ENCODE measurements at places on chromosomes 13 and 19.

- DNase-seq, result no peak
Measured at GRCh38 chr19:21126078-21126477, 15.8 kb upstream of the ZNF431 start.

- DNase-seq, result no peak
Measured at GRCh38 chr13:29801102-29801501, 49.3 kb downstream of the UBL3 start.

GRCh38 chr13:84994582-84994981 is 804.6 kb downstream of the SLITRK6 start:
- peak; percentile 30 for DNase-seq

DNA sequence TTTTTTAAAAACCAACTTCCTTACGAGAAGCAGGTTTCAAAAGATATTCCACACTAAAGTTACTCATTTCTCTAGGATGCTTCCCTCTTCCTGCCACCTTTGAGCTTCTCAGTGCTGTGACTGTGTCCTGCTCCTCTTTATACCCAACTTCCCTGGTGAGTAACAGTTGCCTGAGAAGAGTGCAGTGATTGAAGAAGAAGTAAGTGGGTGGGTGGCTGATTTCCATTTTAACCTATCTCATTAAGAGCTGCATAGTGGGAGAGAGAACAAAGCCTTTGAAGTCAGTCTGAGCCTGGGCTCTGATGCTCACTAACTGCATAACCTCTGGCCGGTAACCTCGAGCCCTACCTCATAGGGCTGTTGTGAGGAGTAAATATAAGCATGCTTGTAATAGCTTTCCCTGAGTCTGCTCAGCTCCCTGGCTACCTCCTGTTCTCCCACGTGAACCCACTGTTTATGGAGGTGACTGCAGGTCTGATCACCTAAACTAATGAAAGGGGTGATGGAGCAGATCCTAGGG is 977.3 kb downstream of the UQCRFS1 start:
- no peak for DNase-seq

DNA sequence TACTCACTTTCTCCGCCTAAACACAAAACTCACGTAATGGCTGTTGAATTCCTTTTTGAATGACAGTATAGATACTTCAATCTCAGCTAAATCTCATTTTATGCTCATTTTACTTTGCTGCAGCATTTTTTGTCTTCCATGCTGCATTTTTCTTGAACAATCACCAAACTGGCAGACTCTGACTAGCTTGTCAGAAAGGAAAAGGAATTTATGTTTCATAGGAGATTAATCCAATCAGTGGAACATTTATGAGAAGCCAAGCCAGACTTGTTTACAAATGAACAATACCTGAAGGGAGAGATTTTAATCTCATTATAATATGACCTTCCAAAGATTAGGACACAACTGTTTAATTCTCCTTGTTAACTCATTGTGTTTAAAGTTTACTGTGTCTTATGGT is 1044.3 kb downstream of the DIAPH3 start:
- no peak for DNase-seq

DNA sequence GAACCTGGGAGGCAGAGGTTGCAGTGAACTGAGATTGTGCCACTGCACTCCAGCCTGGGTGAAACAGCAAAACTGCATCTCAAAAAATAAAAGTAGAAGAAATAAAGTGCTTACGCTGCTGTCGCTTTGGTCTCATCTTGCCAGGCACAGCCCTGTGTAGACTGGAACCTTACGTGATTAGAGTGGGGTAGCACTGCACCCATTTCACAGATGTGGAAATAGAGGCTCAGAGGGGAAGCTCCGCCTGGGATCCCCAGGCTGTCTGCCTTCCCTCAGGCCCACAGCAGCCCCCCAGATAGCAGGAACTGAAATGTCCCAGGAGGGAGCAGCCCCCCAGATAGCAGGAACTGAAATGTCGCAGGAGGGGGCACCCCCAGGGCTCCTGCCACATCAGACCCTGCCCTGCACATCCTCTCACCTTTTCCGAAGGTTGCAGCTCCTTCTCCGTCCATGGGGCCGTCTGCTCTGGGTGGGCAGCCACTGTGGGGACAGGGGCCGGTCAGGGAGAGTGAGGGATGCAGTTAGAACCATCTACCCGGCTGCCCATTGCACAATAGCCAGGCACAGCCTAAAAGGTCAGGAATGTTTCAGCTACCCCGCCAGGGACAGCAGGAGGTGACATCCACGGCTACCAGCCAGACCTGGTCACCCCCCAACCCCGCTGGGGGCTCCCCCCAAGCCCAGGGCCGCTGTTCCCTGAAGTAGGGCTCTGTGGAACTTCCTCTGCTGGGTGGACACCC is 1.9 kb downstream of the PLIN4 start:
- no peak for DNase-seq

GRCh38 chr13:97318532-97318931 is 96.4 kb downstream of the MBNL2 start:
- DNase-seq, result no peak

GRCh38 chr13:29948244-29948643 is 97.8 kb upstream of the UBL3 start:
- DNase-seq, result no peak

DNA sequence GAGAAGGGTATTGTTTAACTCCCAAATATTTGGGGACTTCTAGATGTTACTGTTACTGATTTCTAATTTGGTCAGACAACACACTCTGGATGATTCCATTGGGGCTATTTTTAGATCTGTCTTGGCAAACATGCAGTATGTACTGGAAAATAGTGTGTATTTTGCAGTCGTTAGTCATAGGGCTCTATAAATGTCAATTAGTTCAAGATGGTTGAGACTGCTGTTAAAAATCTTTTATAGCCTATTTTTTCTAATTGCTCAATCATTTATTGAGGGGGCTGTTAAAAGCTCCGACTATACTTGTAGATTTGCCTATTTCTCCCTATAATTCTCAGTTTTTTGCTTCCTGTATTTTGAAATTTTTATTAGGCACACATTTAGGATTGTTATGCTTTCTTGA is 31.4 kb downstream of the PPP5C start:
- no peak for DNase-seq

- no peak for DNase-seq
Measured at GRCh38 chr19:46283771-46284170, 13.1 kb upstream of the HIF3A start.

- DNase-seq, result peak; percentile 94
Measured at GRCh38 chr13:98775844-98776598, 23.5 kb upstream of the SLC15A1 start.

GRCh38 chr19:919199-920050 is 2.3 kb downstream of the KISS1R start:
- peak; percentile 62 for DNase-seq

GRCh38 chr19:40755791-40756190 is 4.8 kb downstream of the SNRPA start:
- no peak for DNase-seq

DNA sequence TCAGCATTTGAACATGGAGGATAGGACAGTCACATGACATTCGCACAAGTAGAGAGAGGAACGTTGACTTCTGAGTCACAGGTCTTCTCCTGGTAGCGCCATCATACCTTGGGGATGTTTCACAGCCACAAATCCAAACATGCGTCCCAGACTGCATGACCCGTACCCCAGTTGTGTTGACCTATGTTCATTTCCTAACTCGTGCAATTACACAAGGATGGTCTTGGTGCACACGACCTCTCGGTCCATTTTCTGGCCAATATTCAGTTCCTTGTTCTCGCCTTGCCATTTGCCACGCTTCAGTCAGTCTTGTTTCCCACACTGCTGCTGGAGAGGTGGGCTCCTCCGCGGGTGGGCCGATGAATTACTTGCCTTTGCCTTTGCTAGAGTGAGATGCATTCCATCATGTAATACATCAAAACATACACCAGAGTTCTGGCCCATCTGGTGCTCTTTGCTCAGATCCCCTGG is 87.3 kb downstream of the COL4A2 start:
- DNase-seq, result peak; percentile 19

- DNase-seq, result peak; percentile 18
Measured at GRCh38 chr19:48964205-48965039, 687 bp upstream of the FTL start.

GRCh38 chr19:11649941-11650340 is 52.7 kb downstream of the ZNF627 start:
- no peak for DNase-seq

DNA sequence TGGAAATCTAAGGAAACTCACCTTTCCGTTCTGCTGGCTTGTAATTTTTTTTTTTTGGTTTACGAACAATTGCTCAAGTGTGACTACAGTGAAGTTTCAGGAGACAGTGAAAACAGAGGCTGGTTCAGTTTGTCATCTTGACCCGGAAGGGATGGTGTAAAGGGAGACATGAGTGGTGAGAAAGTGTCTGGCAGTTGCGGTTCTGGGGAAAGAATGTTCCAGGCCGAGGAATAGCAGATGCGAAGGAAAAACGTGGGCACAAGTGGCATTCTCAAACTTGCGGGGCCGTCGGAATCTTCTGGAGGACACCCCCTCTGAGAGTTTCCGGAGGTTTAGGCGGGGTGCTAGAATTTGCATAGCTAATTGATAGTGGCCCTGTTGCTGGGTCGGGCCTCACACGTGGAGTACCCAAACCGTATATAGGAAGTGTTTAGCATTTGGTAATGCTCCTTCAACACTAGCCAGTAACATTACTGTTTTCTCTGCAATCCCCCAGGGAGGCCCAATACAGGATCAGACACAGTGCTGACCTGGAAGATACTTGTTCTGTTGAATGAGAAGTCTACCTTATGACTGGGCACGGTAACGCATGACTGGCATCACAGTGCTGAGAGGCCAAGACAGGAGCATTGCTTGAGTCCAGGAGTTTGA is 2.8 kb upstream of the TNFSF9 start:
- no peak for DNase-seq

Data from epithelial cell of esophagus (primary cell).